Caudate nucleus (tissue), 63 donors: ENCODE measurements at places on chromosomes 3 and 15.

DNA sequence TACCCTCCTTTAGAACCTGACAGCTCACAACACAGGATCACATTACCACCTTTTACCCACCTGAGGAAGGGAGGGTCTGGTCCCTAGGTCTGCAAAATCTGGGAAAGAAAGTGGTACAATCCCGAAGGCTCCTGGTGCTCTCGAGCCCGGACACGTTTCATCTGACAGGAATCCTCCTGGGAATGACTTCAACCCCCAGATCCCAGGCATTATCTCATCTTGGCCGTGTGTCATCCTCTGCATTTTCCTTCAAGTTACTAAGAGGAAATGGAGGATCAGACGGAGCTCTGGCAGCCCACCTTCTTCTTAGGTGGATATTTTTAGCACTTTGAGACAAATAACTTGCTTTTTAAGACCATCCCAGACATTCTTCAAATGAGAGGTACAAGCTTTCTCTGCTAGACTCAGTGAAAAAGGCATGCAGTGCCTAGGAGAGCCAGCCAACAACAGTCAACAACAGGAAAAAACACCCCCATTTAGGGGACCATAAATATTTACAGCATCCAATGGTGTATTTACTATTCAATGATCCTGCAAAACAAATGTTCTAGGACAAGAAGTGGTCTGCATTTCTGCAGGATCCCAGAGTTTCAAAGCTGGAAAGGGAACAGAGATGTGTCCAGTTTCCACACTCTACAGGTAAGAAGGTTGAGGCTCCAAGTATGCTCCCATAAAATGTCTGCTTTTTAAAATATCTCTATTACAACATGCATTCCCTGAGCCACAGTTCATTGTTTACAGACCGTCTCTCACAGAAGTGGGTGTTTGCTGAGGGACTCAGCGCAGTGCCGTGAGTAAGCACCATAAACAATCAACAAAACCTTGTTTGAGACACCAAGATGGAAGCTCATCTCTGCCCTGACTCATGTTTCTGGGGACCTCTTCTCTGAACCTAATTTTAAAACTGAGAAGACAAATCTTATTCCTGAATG, 38.3 kb upstream of the ARHGEF3 start:
- no peak for DNase-seq

GRCh38 chr3:157327018-157327417, 109.6 kb upstream of the PTX3 start:
- no peak for DNase-seq

GRCh38 chr15:73313861-73314260, 54.9 kb downstream of the HCN4 start:
- DNase-seq: no peak

DNA sequence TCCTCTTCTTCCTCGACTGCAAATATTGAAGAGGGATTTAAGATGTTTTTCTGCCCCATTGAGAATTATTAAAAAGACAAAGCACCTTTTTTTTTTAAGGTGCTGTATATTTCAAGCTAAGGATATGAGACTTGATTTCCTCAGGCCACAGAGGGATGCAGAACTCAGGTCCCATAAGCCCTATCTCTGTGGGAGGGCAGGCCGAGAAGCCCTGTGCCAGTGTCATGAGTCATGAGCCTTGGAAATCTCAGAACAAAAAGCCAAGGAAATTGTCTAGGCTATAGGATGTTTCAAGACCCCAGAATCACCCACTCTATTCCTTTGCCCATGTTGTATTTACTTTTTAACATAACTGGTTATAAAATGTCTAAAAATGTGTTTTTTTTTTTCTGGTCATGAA, 7.3 kb downstream of the ESYT3 start:
- DNase-seq: no peak

GRCh38 chr3:172777901-172778300, 27.4 kb downstream of the ECT2 start:
- DNase-seq: no peak

DNA sequence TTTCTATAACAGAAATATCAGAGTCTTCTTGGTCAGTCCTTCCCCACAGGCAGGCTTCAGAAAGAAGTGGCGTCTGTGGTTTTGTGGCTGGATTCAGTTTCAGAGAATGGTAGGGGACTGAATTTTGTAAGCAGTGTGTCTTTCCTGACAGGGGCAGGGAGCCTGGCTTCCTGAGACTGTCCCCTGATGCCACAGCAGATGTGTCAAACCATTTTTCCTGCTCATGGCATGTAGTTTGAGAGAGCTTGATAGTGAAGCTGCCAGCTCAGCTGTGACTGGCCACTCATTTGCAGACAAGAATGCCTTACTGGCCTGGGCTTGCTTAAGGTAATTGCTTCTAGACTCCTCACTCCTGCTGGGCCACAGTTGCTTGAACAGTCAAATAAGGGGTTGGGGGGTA, 26.4 kb downstream of the LARS2 start:
- DNase-seq: no peak

- no peak for DNase-seq
Observed at GRCh38 chr15:95019907-95020306, 788.5 kb downstream of the MCTP2 start.
